ENCODE measurements at places on chromosomes 4 and X.

GRCh38 chr4:30716681-30717207 lies 3.4 kb upstream of the PCDH7 start:
- peaks cover 25% of the 10 kb centered on the region for H3K4me1 ChIP-seq
- no peaks in the 10 kb centered on the region for H3K27me3 ChIP-seq
- peak overlapping the region; percentile 93 for H3K4me3 ChIP-seq
- DNase-seq, result no peak
- no peaks in the 10 kb centered on the region for H3K36me3 ChIP-seq

DNA sequence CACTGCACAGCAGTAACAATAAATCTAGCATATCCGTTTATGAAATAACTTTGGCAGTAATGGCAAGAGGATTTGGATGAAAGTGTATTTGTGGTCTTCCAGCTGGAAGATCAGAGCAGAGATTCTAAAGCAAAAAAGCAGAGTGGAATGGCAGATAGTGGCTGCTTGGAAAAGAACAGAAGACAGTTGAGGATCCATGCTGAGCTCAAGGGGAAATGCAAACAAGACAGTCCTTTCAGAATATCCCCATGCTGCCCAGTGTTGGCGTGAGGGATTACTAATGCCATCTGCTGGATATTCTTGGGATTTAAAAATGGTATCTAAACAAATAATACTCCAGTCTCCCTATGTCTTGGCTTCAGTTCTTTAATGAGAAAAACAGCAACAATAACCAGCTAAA lies 629.1 kb upstream of the ATOH1 start:
- H3K27me3 ChIP-seq, result no peaks in the 10 kb centered on the region
- no peaks in the 10 kb centered on the region for H3K4me1 ChIP-seq
- no peaks in the 10 kb centered on the region for H3K36me3 ChIP-seq
- DNase-seq, result peak; percentile 67
- no peak overlapping the region for H3K27ac ChIP-seq
- no peak overlapping the region for H3K4me3 ChIP-seq

DNA sequence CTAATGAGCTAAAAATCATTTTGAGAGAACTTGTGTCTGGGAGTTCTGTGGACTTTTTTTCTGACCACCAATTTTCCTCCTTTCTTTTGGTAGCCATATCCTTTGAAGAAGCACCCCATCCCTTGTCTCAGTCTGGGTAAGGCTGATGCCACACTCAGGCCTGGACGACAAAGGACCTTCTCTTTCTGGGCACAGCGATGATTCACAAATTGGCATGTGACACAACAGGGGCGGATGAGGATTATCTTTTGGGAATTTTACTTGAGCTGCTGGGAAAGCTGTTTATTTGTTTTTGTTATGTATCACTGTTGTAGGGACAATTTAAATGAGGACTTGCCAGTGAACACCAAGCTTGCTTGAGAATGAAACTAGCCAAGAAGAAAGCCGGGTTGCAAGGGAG lies 233.4 kb upstream of the HAND2 start:
- no peaks in the 10 kb centered on the region for H3K36me3 ChIP-seq
- H3K27ac ChIP-seq, result no peak overlapping the region
- no peak for DNase-seq

DNA sequence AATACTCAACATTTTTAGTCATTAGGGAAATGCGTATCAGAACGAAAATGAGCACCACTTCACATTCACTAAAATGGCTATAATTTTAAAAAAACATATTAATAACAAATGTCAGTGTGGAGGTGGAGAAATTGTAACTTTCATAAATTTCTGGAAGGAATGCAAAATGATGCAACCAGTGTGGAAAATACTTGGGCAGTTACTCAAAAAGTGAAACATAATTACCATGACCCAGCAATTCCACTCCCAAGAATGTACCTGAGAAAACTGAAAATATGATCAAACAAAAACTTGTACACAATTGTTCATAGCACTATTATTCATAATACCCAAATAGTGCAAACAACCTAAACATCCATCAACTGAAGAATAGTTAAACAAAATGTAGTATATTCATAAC lies 76.1 kb upstream of the FAM241A start:
- no peak overlapping the region for H3K27ac ChIP-seq
- no peak overlapping the region for H3K4me3 ChIP-seq
- H3K36me3 ChIP-seq, result no peaks in the 10 kb centered on the region
- H3K27me3 ChIP-seq, result no peaks in the 10 kb centered on the region

DNA sequence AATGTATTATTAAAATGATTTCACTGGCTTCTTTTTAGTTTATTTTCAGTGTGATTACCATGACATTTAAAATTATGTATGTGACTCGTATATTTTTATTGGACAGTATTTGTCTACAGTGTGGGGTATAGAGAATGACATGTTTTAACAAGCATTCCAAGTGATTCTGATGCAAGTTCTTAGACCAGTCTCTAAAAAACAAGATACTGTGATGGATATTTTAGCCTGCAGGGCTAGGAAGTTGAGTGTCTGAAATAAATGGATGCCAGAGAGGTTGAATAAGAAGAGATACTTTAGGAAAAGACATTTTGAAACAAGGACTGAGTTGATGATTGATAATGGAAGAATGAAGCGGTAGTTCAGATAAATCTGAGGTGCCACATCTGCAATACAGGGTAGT lies 3.5 kb upstream of the MAD2L1 start:
- peaks cover 15% of the 10 kb centered on the region for H3K4me1 ChIP-seq
- H3K4me3 ChIP-seq, result no peak overlapping the region
- H3K36me3 ChIP-seq, result peaks cover 4% of the 10 kb centered on the region
- no peak overlapping the region for H3K27ac ChIP-seq

DNA sequence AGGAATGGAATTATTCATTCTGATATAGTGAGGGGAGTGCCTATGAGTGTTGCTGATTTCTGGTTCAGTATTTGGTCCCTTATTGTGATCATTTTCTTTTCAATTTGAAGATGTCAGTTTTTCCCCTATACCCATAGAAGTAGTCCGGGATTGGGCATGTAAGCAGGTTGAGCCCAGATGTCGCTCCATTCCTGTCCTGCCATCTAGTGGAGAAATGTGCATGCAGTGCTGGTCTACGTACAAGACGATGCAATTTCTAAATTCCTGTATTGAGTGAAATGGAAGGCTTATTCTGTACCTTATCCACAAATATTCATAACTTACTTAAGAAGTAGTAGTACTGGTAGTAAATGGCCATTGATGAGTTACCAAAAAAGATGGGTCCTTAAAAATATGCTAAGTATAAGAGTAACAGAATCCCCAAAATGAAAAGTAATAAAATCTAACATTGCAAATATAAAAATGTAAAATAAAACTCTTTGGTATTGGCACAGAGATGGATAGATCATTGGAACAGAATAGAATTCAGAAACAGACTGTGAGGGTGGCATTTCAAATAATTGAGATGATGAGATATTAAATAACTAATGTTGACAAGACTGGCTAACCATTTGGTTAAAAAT lies 60.9 kb downstream of the UGT8 start:
- DNase-seq, result peak; percentile 79
- H3K4me1 ChIP-seq, result no peaks in the 10 kb centered on the region
- H3K27ac ChIP-seq, result no peak overlapping the region
- no peak overlapping the region for H3K4me3 ChIP-seq

GRCh38 chr4:145734576-145735346 lies 54.8 kb downstream of the C4orf51 start:
- H3K27ac ChIP-seq, result no peak overlapping the region
- no peak for DNase-seq
- peaks cover 8% of the 10 kb centered on the region for H3K4me1 ChIP-seq
- H3K27me3 ChIP-seq, result no peaks in the 10 kb centered on the region
- no peak overlapping the region for H3K4me3 ChIP-seq

- H3K4me3 ChIP-seq, result no peak overlapping the region
- peaks cover 62% of the 10 kb centered on the region for H3K27me3 ChIP-seq
- H3K36me3 ChIP-seq, result no peaks in the 10 kb centered on the region
- H3K4me1 ChIP-seq, result no peaks in the 10 kb centered on the region
- DNase-seq, result no peak
- H3K27ac ChIP-seq, result no peak overlapping the region
Observed at GRCh38 chr4:187016101-187016500, 292.4 kb upstream of the FAT1 start.

DNA sequence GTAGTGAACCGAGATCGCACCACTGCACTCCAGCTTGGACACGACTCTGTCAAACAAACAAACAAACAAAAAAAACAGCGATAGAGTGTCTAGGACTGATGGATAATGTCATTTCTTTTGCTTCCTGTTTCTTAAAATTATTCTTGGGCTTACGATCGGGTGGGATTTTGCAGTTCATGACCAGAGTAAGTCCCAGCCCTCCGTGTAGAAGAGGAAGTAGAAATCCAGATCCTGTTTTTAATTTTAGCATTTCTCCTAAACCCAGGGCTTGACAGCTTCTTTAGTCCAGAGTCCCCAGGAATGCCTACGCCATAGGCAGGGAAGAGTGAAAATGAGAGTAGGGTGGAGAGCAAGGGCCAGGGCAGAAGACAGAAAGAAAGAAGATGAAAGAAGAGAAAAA lies 94.3 kb downstream of the HPRT1 start:
- no peak overlapping the region for H3K27ac ChIP-seq
- peaks cover 7% of the 10 kb centered on the region for H3K4me1 ChIP-seq
- H3K36me3 ChIP-seq, result no peaks in the 10 kb centered on the region
- DNase-seq, result no peak

DNA sequence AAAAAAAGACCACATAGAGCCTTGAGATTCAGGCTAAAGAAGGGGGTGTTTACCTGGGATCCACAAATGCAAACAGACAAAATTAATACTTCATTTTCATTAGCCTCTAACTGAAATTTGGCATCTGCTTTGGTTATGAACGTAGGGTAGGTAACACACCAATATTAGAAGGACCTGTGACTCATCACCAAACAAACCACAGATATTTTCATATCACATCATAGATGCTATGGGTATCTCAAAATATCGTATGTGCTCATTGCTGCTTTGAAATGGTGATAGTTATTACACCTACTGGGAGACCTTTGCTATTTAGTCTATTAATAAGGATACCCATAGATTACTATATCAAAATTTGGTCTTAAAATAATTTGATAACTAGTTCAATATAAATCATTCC lies 180.6 kb upstream of the MAP3K15 start:
- no peak for DNase-seq
- H3K27me3 ChIP-seq, result peaks cover 4% of the 10 kb centered on the region
- no peaks in the 10 kb centered on the region for H3K4me1 ChIP-seq
- H3K4me3 ChIP-seq, result no peak overlapping the region
- no peaks in the 10 kb centered on the region for H3K36me3 ChIP-seq

DNA sequence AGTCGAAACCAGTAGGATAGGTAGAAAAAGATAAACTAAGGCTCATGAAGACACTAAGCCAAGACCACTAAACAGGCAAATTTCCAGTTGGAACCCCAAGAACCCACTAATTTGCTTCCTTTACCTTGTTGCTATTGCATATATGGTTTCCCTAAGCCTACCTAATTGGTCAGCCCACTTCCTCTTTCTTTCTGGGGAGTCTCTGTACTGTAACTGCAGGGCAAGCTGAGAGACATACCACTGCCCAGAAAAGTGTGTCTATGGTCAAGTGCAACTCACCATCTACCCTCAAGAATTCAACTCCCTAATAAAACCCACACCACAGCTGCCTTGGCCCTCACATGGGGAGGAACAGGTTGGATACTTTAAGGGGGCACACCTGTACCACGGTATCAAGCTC lies 28.6 kb downstream of the IDS start:
- no peaks in the 10 kb centered on the region for H3K4me1 ChIP-seq
- peaks cover 3% of the 10 kb centered on the region for H3K27me3 ChIP-seq
- no peaks in the 10 kb centered on the region for H3K36me3 ChIP-seq
- DNase-seq, result no peak
- no peak overlapping the region for H3K27ac ChIP-seq
- no peak overlapping the region for H3K4me3 ChIP-seq
